Ammon's horn (tissue), 1 donor: ENCODE measurements at places on chromosomes 1 and 21.

GRCh38 chr1:209443975-209444651 is 139.4 kb upstream of the CAMK1G start:
- DNase-seq: no peak

DNA sequence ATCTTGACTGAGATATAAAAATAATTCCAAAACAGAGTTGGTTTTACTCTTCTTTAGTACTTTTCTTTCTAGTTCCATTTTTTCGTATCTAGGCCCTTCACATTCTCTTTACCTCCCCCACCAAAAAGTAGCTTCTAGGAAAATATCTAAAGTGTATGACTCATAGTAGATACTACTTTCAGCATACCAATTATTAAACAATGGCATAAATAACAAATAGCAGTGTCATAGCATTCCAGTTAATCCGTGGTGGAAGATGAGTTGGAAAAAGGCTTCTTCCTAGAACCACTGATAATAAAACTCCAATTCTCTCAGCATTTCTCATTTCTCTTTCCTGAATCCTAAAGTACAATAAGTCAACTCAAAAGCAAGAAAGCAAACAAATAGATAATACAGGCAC is 859.0 kb upstream of the B3GALT2 start:
- DNase-seq: no peak

DNA sequence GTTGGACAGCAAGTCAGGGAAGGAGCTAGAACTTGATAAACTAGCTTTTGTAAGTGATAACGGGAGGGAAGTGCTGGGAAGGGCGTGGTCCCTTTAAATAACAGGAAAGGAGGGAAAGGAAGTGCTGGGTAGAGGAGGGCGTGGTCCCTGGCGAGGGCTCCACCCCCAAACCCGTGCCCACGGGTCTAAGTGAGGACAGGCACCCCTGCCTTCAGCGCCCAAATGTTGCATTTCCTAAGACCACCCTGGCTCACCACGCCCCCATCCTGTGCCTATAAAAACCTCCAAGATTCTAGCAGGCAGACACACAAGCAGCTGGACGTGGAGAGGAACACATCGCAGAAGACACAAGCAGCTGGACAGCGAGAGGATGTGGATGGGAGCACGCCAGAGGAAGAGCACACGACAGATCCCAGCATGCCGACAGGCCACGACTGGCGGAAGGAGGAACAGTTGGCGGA is 58.5 kb downstream of the PALMD start:
- DNase-seq: no peak

- no peak for DNase-seq
These were observed 8.2 kb downstream of the TRMT13 start for GRCh38 chr1:100141192-100141591.

GRCh38 chr21:42850866-42851391 is 28.4 kb downstream of the WDR4 start:
- DNase-seq: no peak

- DNase-seq: no peak
These were observed 16.3 kb downstream of the IER5 start for GRCh38 chr1:181104790-181105133.

DNA sequence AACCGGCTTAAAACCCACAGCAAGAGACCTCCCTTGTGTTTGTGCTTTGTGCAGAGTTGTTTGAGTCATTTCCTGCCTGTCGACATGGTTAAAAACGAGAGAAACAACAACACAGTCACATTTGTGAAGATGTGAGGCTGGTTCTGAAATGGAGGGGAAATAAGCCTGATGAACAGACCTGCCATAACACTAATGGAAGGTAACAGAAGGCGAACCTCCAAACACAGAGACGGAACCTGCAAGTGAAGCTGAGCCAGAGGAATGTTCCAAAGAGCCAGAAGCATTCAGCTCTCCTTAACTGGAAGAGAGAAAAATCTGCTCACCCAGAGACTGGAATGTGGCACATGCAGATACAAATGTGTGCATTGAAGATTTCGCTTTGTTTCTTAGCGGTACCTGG is 53.2 kb upstream of the RAVER2 start:
- DNase-seq: no peak

DNA sequence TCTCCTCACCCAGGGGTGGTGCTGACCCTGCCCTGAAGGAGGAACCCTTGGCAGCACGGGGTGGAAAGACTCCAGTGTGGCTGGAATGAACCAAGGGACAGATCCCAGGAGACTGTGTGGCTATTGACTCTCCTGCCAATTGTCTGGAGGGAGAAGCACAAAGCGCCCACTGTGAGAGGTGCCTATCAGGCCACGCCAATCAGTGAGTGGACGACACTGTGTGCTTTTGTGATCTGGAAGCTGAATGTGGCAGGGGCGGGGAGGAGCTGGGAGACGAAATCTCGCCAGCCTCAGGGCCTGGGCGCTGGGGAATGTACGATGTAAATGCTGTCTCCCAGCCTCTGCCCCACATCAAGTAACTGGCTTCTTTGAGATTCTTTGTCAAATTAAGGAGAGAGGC is 167.1 kb downstream of the ZBTB18 start:
- DNase-seq: peak; percentile 92

- no peak for DNase-seq
These were observed 178.8 kb upstream of the ARHGEF16 start for GRCh38 chr1:3275471-3276340.

DNA sequence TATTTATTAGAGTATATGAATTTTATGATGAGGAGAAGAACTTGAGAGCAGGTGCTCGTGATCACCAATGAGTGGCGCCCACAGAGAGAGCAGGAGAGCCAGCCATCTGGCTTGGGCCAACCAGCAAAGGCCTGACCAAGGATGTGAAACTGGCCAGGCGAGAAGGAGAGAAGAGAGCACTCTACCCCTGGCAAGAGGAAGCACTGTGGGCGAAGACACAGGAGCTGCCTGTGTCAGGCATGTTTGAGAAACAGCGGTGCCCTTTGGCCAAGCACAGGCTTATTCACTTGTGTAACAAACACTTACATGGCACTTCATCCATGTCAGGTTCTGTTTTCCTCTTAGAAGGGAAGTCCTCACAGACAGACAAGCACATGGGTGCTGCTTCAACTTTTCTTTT is 4.2 kb upstream of the SIPA1L2 start:
- DNase-seq: peak; percentile 76

- no peak for DNase-seq
These were observed 364.8 kb downstream of the CEP170 start for GRCh38 chr1:242890192-242890741.

DNA sequence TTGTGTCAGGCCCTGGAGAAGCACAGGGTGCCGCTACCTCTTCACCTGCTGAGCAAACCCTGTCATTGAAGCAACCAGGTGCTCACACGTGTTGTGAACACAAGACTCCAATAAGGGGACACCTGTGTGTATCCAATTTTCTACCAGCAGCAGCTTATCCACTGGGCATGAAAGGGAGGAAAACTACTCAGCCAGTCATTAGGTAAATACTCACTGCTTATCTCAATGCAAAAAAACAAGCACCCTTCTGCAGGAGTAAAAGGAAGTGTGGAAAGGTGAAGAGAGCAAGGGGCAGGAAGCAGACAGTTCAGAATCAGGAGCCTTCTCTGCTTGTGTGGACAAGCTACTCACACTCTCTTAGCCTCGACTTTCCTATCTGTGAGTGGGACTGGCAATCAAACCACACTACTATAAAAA is 148.9 kb downstream of the ETS2 start:
- no peak for DNase-seq

- no peak for DNase-seq
These were observed 82.7 kb downstream of the CAMTA1 start for GRCh38 chr1:6867729-6868659.
